ENCODE measurements at places on chromosomes 6 and 20.

DNA sequence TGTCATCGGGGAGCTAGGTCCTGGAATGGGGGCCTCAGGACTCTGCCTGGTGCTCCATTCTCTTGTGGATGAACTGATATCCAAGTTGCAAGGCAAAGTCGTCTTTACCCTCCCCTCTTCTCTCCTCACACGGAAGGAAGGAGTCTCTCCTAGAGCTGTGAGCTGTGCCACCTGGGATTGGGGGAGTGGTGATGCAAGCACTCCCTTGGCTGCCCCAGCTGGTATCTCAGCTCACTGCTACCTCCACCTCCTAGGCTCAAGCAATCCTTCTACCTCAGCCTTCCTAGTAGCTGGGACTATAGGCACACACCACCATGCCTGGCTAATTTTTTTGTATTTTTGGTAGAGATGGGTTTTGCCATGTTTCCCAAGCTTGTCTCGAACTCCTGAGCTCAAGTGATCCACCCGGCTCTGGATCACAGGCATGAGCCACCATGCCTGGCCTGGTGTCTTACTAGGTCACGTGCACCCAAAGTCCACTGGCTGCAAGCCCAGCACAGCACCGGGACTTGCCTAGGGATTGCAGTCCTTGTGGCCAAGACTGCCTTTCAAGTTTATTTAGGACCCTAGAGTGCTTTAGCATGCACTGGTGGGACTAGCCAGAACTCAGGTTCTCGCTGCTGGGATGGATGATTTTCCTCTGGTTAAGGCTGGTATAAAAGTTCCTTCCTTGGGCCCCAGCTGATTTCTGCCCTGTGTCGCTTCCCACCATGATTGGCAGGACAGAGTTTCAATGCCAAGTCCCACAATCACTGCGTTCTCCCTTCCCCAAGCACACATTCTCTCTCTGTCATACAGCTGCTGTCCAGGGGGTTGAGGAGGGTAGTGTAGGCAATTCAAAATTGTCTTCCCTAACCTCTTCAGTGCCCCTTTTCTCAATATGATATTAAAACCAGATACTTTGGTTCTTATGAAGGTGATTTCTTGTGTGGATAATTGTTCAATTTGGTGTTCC, 33.5 kb downstream of the SMAP1 start:
- DNase-seq: no peak

DNA sequence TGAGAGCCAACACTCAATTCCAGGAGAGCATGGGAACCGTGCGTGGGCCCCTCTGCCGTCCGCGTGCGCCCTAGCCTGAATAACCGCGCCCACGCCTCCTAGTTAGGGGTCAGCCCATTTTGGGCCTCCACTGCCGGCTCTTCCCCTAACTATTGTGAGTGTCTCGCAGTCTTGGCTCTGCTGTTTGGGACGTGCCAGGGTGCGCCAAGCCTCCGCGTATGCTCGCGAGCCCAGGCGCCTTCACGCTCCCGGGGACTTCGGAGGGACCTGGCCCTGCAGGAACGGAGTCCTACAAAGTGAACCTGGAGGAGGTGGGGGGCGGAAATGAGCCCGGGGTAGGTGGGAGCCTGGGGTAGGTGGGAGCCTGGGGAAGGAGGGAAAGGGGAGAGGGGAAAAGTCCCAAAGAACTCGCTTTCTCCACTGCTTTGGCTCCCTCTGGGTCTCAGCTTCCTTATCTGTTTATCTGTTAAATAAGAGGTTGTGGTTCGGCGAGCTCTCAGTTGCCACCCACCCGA, 873 bp upstream of the GCM2 start:
- DNase-seq: peak; percentile 5

- DNase-seq: no peak
These were observed 6.5 kb upstream of the PERP start for GRCh38 chr6:138113588-138114210.

GRCh38 chr6:141551318-141551717, 581.4 kb upstream of the GJE1 start:
- no peak for DNase-seq

GRCh38 chr20:4681991-4682401, 39.7 kb upstream of the PRND start:
- no peak for DNase-seq

GRCh38 chr20:44018259-44018941, 103.7 kb downstream of the TOX2 start:
- no peak for DNase-seq

GRCh38 chr6:53290537-53291510, 57.9 kb downstream of the ELOVL5 start:
- DNase-seq: no peak

GRCh38 chr20:46226602-46227001, 81.7 kb downstream of the CDH22 start:
- DNase-seq: no peak

DNA sequence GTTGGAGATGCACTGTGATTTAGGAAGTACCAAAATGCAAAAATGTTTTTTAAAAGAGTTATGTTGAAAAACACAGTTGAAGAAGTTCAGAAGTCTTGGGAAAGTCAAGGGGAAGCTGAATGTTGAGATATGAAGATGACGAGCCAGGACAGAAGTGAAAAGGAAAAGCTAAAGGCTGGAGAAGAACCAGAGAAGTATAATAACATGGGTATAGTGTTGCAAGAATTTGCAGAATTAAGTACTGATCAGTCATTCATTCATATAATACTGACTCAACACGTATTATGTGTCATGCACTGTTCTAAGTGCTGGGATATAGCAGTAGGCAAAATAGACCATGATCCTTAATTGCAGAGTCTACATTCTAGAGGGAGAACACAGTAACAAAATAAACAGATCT, 432.8 kb downstream of the CDC5L start:
- DNase-seq: peak; percentile 50

DNA sequence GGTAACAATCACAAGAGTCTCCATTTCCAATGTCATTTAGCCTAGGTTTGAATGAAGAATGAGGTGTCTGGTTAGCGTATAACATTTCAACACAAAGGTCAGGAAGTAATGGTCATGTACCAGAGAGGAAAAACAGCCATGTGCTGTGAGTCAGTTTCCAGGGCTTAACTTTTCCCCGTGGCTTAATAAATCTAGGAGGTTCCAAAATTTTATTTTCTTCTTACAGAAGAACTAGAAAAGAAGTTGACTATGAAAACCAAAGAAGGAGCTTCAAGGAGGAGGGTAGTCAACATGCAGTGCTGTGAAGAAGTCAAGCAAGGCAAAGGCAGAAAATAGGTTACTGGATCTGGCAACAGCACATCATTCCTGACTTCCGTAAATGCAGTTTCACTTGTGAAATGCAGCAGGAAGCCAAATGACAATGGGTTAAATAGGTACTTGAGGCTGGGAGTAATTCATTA, 8.4 kb upstream of the GABRR2 start:
- peak; percentile 66 for DNase-seq

DNA sequence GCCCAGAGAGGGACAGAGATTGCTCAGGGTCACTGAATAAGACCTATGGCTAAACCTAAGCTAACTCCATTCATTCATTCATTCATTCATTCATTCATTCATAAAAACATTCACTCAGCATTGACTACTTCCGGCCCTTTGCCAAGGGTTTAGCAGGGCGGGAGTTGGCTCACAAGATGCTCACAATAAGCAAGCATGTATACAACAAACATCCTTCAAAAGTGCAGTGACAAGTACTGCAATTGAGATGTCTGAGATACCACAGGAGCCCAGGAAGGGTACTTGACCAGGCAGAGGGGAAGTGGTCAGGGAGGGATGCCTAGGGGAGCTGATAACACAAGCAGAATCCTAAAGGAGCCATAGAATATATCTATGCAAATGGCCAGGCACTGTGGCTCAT, 18.2 kb upstream of the KIAA1755 start:
- no peak for DNase-seq

GRCh38 chr20:5356941-5357340, 40.2 kb upstream of the PROKR2 start:
- DNase-seq: peak; percentile 64

GRCh38 chr6:98904096-98904495, 43.6 kb downstream of the FBXL4 start:
- no peak for DNase-seq

DNA sequence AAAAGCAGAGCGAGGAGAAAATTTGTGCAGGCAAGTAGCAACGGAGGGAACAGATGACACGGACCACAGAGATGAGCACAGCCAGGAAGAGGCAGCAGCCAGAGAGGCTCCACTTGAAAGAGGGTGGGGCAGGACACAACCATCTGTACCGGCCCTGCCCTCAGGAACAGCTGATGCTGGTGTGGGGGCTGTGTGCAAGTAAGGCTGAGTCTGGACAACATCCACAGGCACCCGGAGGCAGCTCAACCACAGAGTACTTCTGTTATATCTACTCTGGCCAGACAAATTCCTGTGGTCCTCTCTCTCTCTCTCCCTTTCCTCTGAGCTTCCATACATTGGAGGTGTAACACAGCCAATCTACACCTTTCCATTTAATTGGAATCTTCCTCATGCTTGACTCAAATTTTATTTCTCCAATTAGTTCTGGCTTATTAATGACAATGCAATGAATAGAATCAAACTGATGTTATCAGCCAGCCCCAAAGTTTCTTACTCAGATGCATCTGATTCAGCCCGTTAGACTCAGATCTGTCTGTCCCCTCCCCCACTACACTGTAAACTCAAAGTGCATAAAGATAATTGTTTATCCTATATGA, 24.9 kb downstream of the KIF13A start:
- no peak for DNase-seq

DNA sequence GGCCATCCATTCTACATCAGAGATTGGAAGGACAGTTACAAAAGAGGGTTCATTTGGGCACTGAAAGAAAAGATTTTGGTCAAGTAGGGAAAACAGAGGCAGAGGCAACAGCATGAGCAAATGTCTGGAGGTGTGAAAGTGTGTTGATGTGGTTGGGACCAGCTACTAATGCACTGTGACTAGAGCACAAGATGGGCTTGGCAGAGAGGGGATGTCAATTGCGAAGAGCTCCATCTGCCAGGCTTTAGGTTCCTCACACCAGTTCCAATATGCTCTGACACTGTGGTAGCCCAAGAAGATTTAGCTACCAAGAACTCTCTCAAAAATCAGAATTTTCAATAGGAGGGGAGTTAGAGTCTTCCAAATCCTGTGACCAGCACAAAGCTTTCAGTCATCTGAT, 42.1 kb downstream of the TRAF3IP2 start:
- DNase-seq: no peak

GRCh38 chr20:24718696-24719095, 230.4 kb upstream of the CST7 start:
- DNase-seq: no peak

DNA sequence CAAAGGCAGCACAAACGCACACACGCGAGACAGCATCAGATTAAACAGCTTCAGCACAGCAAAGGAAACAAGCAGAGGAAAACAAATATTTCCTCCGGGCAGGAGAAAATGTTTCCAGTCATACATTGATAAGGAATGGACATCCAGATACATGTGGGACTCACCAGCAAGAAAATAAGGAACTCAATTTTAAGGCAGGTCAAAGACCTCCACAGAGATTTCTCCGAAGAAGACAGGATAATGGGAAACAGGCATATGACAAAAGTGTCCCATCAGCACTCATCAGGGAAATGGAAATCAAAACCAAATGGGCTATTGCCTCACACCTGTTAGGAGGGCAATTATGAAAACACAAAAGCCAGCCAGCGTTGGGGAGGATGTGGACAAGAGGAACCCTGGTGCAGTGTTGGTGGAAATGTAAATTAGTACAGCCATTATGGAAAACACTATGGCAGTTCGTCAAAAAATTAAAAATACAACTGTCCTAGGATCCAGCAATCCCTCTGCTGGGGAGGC, 9.7 kb upstream of the SLCO4A1 start:
- DNase-seq: peak; percentile 66

- DNase-seq: peak; percentile 43
These were observed 62.4 kb upstream of the NELFCD start for GRCh38 chr20:58918621-58919020.

Data from suppressor macrophage treated with lipopolysaccharide for 4 hours (primary cell).